ENCODE measurements at places on chromosomes 4 and X.

- DNase-seq: no peak
Observed at GRCh38 chr4:108272046-108272445, 103.3 kb upstream of the LEF1 start.

- DNase-seq: no peak
Observed at GRCh38 chr4:85929961-85930665, 429.7 kb downstream of the MAPK10 start.

DNA sequence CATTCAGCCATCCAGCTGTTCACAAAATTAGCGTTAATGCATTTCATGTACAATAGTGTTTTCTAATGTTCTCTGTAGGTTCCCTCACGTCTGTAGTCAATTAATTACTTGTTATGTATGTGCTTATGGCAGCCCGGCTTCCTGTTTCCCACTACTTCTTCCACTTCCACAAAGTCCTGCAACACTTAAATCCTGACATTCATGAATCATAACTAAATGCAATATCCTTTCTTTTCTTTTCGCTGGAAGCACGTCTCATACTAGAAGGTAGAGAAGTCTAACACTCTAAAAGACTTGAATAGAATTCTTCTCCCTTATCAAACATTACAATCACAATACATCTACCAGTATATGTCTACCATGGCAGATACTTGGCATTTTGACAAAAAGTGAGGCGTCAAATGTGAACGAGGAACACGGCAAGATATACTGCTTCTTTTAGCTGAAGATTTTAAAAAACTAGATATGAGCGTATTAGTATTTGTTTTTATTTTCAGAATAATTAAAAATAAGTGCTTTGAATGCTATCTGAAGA is 239.0 kb upstream of the DIAPH2 start:
- no peak for DNase-seq

- DNase-seq: no peak
Observed at GRCh38 chrX:15849555-15849954, 5.1 kb downstream of the AP1S2 start.

GRCh38 chr4:133555671-133556070 is 406.6 kb downstream of the PCDH10 start:
- no peak for DNase-seq

DNA sequence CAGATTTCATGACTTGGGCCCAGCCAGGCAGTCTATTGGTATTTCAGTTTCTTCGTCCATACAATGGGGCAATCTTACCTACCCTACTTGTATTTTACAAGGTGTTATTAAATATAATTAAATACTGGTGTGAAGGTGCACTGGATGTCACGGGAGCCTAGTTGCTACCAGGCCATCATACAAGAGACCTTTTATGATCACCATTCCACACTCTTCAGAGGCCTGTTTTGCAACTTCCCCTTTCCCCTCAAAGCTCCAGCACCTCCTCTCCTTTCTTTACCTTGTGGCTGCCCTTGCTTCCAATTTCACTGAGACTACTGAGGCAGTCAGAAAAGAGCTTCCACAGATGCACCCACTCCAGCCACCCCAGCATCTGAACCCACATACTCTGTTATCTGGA is 93.8 kb upstream of the HELT start:
- DNase-seq: no peak

DNA sequence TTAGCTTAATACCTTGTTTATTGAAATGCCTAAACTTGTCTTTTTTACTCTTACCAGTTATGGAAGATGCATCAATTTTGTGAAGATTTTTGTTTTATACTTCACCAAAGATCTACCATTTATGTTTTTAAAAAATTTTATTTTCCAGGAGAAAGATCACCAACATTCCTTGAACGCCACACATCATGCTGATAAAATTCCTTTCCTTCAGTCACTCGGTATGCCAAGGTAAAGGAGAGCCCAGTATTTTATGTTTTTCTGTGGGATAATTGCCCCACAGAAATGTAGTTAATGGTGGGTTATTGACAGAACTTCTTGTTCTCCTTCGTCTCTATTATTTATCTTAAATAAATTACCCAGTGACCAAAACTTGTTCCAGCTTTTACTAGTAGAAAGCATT is 217.0 kb downstream of the GC start:
- no peak for DNase-seq

GRCh38 chrX:101025126-101025525 is 26.8 kb downstream of the TRMT2B start:
- DNase-seq: no peak

GRCh38 chr4:173761236-173761635 is 231.2 kb upstream of the HAND2 start:
- no peak for DNase-seq

GRCh38 chr4:123987408-123987807 is 590.8 kb downstream of the SPRY1 start:
- DNase-seq: no peak

- DNase-seq: no peak
Observed at GRCh38 chrX:78687586-78687985, 28.5 kb upstream of the RTL3 start.

GRCh38 chr4:47531954-47532321 is 46.9 kb downstream of the ATP10D start:
- no peak for DNase-seq

DNA sequence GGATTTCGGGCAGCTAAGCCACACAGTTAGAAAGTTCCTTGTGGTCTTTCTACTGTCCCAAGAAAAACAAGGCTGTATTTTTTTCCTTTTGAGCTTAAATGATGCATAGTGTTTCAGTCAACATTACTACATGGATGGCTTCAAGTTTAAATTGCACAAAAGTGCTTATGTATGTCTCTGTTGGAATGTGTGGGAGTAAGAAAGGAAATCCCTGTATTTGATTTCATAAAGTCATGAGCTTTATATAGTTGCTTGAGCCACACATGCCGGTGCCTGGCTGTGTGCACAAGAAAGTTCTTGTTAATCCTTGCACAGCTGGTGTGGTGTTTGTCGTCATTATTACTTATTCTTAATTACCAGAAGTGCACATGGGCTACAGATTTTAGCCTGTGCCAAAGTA is 262.2 kb downstream of the ARHGAP10 start:
- DNase-seq: no peak

DNA sequence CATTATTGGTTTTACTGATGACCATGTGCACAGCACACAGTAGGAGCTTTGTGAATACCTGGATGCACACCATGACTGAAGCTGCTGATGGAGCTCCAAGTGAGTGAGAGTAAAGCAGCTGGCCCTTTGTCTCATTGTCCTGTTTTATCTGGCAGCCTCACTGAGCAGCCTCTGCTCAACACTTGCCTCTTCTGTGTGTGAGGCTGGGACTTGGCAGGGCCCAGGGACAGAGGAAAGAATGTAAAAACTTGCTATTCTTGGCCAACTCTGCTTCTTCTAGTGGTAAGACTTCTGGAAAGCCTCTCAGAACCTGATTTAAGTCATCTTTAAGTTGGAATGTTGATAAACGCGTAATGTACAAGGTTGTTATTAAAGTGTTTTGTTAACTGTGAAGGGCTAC is 61.4 kb downstream of the BEX1 start:
- no peak for DNase-seq

- no peak for DNase-seq
Observed at GRCh38 chr4:1234309-1234695, 14.6 kb downstream of the CTBP1 start.

- DNase-seq: no peak
Observed at GRCh38 chr4:180560896-180561295, 1682.3 kb upstream of the TENM3 start.

- DNase-seq: peak; percentile 27
Observed at GRCh38 chr4:184444953-184445309, 29.4 kb downstream of the IRF2 start.

DNA sequence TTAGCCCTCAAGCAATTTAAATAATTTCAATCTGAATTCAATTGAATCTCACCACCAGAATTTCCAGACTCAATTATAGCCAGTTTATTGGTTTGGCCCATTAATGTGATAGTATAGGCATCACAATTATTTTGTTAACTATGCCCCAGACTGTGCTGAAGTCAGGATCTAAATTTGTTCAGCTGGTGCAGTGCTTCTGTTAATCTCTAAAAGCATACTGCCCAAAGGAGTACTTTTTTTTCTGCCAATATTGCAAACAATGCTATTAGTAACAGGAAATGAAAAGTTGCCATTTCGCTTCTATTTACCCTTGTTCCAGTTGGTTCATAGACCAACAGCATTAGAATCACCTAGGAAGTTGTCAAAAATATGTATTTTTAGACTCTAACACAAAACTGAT is 171.0 kb downstream of the GPM6A start:
- DNase-seq: no peak

DNA sequence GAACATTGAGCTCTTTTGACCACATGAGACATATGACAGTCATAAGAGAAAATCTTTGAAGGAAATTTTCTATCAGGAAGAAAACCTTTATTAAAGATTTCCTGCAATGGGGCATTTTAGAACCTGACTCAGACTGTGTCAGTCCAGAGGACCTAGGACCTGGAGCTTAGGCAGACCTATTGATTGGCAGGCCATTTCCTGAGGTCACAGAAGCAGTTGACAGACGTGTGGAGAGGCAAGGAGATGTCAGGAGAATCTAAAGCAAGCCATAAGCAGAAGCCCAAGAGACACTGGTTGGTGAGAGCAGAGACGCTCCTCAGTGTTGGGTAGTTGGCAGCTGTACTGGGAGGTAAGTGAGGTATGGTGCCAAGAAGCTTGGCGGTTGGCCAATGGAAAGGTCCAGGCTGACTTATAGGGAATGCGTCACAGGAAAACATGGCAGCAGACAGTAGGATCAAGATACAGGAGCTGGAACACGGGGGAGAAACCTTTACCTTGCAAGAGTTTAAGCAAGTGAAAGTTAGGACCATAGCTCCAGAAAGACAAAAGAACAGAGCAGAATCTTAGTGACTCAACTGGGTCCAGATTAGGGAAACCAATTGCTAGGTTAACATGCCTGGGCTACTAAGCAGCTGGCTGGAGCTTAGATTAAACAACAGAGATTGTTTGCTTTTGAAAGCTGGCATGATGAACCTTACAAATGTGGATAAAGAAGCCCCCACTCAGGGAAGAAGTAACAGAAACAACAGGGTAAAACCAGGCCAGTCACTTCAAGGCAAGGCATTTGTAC is 18.6 kb downstream of the PALLD start:
- no peak for DNase-seq

GRCh38 chr4:21469438-21470300 is 478.9 kb downstream of the KCNIP4 start:
- DNase-seq: no peak

GRCh38 chr4:120007191-120007871 is 59.3 kb downstream of the MAD2L1 start:
- DNase-seq: no peak

DNA sequence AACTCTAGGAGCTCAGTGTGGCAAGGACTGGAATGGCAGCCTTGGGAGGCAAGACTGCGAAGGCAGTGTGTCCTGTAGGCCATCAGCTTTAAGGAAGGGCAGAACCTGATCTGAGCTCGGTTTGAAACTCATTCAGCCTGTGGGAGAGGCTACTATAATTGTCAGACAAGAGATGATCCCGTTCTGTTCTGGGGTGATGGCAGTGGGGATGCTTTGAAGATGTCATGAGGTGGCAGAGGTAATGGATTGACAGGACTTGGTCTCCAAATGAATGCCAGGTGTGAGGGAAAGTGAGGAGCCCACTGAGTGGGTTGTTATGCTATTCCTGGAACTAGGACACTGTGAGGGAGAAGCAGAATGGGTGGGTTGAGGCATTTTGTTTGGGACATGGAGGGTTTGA is 144.9 kb downstream of the PJA1 start:
- no peak for DNase-seq

DNA sequence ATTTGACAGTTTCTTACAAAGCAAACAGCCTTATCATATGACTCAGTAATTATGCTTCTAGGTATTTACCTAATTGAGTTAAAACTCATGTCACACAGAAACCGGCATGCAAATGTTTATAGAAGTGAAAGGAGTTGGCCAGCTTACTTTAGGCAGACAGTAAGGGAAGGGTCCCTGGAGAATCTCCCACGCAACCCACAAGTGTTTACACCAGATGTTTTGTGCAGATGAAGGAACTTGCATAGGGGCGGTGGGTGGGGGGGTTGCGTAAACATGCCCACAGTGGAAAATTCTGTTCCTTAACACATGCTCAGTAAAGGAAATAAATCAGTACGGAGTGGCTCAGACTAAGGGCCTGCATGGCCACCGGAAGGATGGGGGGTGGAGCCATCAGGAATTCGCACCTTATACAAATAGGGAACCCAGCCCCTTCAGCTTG is 330.5 kb upstream of the AADAT start:
- no peak for DNase-seq

- DNase-seq: no peak
Observed at GRCh38 chr4:89847571-89848325, 10.8 kb upstream of the SNCA start.

- no peak for DNase-seq
Observed at GRCh38 chrX:136193771-136194170, 46.4 kb downstream of the FHL1 start.

GRCh38 chr4:81503586-81503985 is 31.9 kb upstream of the RASGEF1B start:
- no peak for DNase-seq

- no peak for DNase-seq
Observed at GRCh38 chr4:147057611-147058190, 112.0 kb upstream of the TTC29 start.

DNA sequence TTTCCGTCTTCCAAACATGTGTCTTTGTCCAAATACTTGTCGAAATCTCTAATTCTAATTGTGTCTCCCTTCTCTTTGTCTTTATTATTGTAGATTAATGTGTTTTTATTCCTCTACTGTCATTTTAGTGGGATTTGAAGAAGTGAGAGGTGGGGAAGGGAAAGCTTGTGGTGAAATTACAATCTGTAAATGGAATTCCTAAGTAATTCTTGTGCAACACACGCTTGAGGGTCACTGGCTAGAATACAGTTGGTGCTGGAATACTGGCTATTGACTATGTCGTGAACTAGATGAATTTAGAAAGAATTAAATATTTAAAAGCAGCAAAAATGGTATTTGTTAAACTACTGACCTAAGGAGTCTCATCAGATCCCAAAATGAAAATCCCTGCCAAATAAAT is 10.7 kb upstream of the FNIP2 start:
- DNase-seq: no peak

- no peak for DNase-seq
Observed at GRCh38 chrX:130772776-130773143, 130.2 kb downstream of the ENOX2 start.

GRCh38 chr4:17058916-17059741 is 160.7 kb upstream of the LDB2 start:
- DNase-seq: no peak

DNA sequence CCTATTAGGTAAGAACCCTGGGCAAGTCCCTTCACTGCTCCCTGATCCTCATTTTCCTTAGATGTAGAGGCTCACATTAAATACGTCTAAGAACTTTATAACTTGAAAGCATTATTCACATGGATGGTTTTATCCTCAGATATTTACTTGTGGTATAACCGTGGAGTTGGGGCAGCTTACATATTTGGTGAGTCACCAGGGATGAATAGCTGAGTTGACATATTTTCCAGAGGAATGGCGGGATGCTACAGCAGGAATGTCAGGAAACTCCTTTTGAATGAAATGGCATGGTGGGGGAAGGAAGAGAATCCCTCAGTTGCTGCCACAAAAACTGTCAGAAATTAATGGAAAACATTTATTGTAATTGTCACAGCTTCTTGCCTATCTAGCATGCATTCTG is 165.3 kb upstream of the RPS6KA3 start:
- DNase-seq: no peak

Data from stimulated activated CD4-positive, alpha-beta T cell treated with anti-CD3 and anti-CD28 coated beads, Interleukin-12 subunit alpha, Interleukin-12 subunit beta, amount 100 ng/mL, for 4 hours (primary cell).